HFFc6 (cell line): ENCODE measurements at places on chromosomes 4 and X.

- no peak for DNase-seq
Observed at GRCh38 chr4:136150046-136150445, 1382.2 kb downstream of the PCDH18 start.

GRCh38 chrX:13569479-13570260 lies at the start of gene EGFL6:
Gene EGFL6 (plus strand): TSS chrX:13569601. CDS start chrX:13569862, 261 bp downstream.
- no peak for DNase-seq

- DNase-seq: no peak
Observed at GRCh38 chr4:6071191-6071958, 53.1 kb upstream of the C4orf50 start.

DNA sequence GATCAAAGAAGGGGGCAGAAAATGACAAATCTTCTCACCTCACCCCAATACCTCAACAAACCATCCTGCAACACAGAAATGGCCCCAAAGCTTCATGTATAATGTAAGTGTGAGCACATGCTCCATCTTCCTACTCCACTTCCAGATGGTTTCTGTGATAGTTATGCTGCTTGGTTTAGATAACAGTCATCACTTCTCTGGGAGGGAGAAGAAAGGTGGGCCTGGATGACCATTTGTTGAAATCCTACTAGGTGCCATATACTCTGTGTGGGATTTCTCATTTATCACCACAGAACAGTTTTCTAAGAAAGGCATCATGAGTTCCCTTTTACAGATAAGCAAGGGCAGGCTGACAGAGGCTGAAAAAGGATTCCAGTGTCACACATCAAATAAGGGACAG lies 31.3 kb upstream of the NXF3 start:
- no peak for DNase-seq

DNA sequence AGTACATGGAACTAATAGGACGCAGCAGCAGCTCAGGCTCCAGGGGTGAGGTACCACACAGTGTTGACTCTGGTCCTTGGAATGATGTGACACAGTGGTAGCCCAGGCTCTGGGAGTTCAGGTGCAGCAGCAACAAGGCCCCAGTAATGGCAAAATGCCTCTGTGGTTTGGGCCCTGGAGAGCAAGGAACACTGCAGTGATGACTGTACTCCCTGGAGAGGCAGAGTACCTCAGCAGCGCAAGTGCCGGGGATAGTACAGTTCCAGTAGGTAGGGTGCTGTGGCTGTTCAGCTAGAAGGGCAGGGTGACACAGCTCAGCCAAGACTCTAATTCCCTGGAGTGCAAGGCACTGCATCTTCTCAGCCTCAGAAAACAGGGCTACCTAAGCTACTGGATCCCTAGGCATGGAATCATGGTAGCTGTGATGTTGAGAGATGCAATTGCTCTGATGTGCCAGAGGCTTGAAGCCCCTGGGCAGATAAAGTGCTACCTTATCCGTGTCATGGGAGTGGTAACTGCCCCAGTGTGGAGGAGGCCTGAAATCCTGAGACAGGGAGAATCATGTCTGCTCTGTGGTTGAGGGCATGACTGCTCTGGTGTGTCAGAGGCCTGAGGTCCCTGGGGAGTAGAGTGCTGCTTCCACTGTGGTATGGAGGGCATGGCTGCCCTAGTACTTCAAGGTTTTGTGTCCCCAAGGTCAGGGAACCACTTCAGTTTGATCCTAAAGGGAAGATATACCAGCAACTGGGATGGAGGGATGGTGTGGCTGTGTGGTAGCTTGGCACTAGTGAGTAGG lies 55.2 kb downstream of the AREG start:
- DNase-seq: peak; percentile 15

GRCh38 chr4:152997771-152998487 lies 61.8 kb downstream of the FHDC1 start:
- DNase-seq: no peak

GRCh38 chr4:113051361-113051760 lies 1.9 kb downstream of the ANK2 start:
- no peak for DNase-seq

GRCh38 chr4:186958726-186959350 lies 235.2 kb upstream of the FAT1 start:
- DNase-seq: no peak

DNA sequence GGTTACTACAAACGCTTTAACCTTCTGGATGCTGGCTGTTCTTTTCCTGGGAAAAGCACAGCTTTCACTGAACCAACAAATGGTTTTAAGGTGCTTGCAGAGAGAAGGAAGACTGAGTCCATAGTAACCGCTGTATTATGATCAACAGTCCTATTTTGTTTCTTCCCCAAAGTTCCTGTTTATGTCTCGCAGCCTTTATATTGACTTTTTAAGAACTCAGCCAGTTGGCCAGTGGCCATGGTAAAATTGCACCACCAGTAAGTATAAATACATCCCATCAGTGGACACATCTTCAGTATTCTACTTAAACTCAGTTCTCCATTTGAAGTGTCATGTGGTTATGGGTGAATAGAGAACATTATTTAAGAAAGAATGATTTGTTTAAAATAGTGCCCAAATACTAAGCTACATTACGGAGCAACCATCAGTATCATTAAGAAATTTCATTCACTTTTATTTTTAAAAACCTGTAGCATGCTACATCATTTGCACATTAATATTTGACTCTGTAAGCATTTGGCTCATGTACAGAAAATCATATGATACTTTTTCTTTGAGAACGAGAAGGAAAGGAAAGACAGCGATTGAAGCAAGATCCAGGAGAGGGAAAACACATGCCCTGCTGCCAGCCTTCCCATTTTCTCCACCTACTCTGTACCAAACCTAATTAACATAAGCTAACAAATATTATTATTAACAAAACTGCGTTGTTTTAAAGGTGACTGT lies 287.0 kb downstream of the ARHGAP24 start:
- peak; percentile 61 for DNase-seq

GRCh38 chr4:80069108-80069836 lies 3.8 kb downstream of the ANTXR2 start:
- DNase-seq: no peak

GRCh38 chr4:18138076-18138665 lies 116.6 kb upstream of the LCORL start:
- no peak for DNase-seq

- no peak for DNase-seq
Observed at GRCh38 chrX:135528254-135528653, 7.8 kb downstream of the INTS6L start.

GRCh38 chrX:77893713-77894112 lies 1.5 kb downstream of the MAGT1 start:
- no peak for DNase-seq

DNA sequence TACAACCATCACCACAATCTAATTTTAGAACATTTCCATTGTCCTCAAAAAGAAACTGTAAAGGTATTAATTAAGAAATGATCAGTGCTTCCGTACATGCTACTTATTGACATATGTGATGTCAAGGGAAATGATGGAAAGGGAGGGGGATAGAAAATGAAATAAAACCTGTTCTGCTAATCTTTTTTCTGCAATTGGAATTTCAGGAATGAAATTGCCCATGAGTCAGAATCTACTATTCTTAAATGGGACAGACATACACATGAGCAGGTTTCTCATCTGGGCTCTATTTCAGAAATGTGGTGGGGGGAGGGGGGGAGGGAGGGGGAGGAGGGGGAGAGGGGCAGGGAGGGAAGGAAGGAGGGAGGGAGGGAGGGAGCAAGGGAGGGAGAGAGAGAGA lies 91.0 kb downstream of the SHROOM4 start:
- no peak for DNase-seq

- DNase-seq: no peak
Observed at GRCh38 chr4:155544547-155544946, 122.1 kb upstream of the GUCY1A1 start.

DNA sequence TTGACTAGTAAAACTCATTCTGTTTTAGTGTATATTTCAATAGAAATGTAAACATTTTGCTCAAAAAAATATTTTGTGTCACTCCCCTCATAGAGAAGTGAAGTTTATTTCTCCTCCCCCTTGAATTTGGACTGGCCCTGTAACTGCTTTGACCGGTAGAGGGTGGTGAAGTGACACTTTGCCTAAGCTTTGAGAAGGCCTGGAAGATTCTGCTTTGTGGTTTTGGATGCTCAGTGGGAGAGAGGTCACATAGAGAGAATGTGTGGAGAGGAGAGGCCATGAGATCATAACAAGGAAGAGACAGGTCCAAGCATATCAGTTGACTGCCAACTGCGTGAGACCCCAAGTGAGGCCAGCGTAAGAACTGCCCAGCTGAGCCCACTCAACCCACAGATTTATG lies 19.1 kb upstream of the ARX start:
- no peak for DNase-seq

GRCh38 chr4:181004056-181004455 lies 1239.1 kb upstream of the TENM3 start:
- no peak for DNase-seq

DNA sequence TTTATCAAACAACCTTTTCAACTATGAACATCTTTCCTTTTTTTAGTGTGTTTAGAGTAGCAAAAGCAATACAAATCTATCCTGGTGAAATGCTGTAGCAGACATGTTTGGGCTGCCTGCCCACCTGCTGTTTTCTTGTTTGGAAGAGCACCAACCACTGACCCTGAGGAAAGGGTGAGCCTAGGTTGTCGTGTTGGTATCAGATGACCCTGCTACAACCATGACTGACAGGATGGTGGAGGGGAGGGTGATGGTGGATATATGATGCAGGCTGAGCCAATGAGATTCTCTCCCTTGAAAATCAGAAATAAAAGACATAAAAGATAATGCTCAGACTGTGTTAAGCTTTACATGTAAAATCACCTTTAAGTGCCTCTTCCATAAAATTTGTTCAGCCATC lies 201.2 kb downstream of the NPNT start:
- no peak for DNase-seq

- DNase-seq: no peak
Observed at GRCh38 chr4:139668036-139668435, 2.4 kb downstream of the MGST2 start.

DNA sequence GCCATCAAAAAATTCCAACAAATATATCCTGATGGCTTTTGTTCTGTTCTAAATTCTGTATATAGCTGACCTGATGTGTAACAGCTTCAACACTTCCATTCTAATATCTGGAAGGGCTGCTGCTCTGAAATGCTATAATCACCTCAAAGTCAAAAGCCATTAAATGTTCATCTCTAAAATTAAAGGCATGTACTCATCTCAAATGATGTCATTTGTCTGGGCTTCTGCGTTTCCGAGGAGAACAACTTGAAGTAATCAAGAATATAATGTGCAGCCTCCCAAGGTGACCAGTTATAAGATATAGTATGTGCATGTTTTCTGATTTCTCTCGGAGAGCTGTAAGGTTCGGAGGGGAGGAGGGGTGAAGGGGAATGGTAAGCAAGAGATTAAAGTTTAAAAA lies 237.6 kb downstream of the SCFD2 start:
- DNase-seq: no peak
